GM23248 (cell line): ENCODE measurements at places on chromosomes 6 and 20.

GRCh38 chr20:44414346-44414714, 58.8 kb downstream of the HNF4A start:
- DNase-seq, result no peak

DNA sequence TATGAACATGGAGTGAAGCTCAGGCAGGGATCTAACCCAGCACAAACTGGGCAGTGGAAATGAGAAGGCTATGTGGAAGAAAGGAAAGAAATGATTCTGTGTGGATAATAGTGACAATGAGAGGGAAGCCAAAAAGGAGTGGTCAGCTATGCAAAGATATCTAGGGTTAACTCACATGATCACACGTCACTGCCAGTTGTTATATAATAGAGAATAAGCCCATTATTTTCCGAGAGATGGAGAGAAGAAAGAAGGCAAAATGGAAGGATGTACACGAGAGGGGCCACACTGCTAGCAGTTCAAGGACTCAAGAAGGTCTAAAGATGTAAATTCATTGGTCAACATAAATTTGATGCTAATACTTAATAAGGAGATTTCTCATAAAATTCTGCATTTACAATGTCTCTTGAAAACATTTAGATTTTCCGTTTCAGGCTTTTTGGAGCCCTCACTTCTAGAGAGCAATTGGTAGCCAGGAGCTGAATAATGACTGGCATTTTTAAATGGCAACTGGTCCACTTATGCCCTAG, 18.8 kb upstream of the RCAN2 start:
- no peak for DNase-seq

GRCh38 chr6:17032590-17032987, 69.3 kb upstream of the STMND1 start:
- DNase-seq, result peak; percentile 85

DNA sequence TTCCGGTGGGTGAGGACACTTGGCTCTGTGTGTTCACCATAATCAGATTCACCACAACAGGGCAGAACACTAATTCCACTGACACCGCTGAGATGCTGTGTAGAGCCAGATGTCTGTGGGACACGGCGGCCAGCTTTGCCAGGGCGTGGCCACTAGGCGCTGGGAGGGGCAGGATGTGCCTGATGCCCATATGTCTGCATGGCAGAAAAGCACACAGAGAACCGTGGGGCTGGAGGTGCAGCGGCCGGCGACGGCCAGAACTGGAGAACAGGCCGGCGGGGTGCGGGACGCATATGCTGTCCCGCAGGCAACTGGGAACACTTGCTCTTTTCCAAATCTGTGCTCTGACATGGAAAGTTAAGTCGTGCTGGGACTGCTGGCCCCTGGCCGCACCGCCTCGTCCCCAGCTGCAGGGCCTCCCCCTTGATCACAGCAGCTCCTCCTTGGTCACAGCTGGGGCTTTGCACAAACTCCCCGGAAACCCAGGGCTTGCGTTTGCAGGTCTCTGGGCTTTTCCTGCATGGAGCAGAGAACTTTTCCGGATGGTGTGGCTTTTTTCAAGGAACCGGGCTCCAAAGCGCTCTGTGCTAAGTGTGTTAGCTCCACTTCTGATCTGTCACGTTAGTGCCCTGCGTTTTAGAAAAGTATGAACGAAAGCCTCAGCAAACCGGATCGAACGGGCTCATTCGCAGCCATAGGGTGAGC, 31.1 kb downstream of the NTSR1 start:
- DNase-seq, result peak; percentile 69

- no peak for DNase-seq
Observed at GRCh38 chr20:45938727-45939438, 4.4 kb downstream of the PCIF1 start.

GRCh38 chr20:53918949-53919361, 151.4 kb downstream of the BCAS1 start:
- no peak for DNase-seq

GRCh38 chr20:22226849-22227700, 357.3 kb downstream of the FOXA2 start:
- DNase-seq, result peak; percentile 23

DNA sequence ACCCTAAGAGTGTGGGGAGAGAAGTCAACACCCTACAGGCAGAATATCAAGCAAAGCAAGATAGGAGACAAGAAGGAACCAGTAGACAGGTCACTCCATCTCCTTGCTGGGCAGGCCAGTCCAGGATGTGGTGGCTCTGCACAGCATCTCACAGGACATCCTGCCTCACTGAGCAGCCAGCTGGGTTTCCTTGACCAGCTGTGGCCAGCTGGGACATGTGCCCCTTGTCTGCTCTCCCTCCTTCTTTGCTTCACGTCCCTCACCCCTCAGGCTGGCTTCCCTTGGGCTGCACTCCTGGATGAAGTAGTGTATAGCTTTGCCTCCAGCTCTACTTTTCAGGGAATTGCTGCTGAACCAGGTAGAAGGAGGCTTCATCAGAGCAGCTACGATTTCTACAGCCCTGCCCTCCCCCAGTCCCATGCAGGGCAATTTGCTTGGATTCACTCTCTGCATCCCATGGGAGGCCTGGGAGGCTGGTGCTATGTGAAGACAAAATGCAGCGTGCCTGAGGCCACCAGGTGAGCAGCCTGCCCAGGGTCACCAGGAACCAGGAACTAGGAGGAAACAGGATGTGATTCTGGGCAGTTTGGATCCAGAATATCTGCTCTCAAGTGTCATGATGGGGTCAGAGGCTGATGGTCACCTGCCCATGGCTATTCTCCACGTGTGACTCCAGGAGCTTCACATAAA, 110.0 kb upstream of the PMEPA1 start:
- no peak for DNase-seq

DNA sequence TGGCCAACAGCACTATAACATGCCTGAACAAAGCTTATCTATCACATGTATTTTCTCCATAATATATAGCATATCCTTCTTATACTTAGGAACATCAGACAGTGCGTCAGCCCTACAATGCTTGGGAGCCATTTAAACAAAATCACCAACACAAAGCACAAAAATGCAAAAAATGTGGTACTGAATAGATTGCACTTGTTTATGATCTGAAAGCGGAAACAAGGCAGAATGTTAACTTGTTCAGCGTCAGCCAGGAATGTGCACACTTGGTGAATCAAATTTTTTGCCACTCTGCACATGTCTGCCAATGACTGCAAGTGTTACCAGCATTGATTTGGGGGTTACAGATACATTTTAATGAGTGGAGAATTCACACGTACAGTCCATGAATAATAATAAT, 14.8 kb downstream of the SLC35A1 start:
- no peak for DNase-seq

- DNase-seq, result no peak
Observed at GRCh38 chr6:109456111-109456583, 575 bp upstream of the MICAL1 start.

- DNase-seq, result no peak
Observed at GRCh38 chr6:136963259-136963658, 41.2 kb downstream of the SLC35D3 start.

DNA sequence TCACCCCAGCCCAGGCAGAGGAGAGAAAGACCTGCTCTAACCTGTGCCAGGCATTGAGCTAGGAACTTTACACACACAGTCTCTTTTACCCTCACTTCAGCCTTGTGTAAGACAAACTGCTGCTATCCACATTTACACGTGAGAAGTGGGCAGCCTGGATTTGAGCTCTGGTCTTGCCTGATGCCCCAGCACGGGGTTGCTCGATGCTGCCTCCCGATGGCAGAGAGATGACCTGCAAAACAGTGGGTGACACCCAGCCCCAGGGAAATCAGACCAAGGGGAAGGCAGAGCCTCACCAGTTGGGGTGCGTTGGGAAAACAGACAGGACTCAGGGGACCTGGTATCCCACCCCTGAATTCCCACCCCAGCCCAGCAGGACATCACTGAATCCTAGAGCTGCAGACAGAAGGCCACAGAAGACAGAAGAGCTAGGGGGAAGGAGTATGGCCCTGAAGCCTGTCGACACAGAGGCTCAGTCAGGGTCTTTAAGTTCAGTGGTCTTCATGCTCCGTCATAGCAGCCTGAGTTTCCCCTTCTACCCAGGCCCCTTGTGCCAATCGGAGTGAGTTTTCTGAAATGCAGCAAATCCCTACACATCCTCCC, 990 bp downstream of the BPI start:
- DNase-seq, result peak; percentile 65

DNA sequence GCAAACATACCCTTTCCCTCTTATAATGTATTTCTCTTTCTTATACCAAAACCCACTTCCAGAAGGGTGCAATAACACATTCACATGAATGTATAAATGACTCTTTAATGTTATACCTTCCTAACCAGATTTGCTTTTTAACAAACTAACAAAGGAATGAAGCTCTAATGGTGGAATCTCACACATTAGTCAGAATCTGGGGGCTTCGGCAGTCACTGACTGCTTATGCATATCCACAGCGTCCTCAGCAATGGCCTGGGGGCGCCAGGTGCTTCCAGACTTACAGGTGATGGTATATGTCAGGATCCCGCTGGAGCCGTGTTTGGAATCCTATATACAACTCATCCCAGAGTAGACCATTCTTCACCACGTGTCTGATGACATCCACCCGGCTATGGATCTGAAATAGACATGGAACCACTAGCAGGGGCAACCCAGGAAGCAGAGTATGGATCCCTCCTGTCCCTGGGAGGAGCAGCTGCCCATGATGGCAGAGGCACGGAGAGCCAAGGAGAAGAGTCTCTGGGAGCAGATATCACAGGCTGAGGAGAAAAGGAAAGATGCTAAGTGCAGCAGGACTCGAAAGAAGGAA, 150.8 kb upstream of the RIPOR2 start:
- DNase-seq, result no peak

DNA sequence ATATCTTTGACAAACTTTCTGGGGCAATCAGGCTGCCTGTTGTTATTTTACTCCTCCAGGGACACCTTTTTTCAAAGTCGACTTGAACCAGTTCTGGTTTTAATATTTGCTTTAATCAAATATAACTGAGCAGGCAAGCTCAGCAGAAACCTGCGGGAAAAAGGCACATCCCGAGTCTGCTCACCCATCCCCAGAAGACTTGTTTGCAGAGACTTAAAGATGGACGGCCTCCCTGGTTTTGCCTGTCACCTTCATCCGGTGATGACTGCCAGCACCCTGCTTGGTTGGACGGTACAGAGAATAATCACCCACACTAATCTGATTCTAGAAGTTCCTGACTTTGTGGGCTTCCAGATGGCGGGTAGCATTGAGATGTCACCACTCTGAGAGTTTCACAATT, 36.8 kb downstream of the PPP1R3G start:
- DNase-seq, result no peak

DNA sequence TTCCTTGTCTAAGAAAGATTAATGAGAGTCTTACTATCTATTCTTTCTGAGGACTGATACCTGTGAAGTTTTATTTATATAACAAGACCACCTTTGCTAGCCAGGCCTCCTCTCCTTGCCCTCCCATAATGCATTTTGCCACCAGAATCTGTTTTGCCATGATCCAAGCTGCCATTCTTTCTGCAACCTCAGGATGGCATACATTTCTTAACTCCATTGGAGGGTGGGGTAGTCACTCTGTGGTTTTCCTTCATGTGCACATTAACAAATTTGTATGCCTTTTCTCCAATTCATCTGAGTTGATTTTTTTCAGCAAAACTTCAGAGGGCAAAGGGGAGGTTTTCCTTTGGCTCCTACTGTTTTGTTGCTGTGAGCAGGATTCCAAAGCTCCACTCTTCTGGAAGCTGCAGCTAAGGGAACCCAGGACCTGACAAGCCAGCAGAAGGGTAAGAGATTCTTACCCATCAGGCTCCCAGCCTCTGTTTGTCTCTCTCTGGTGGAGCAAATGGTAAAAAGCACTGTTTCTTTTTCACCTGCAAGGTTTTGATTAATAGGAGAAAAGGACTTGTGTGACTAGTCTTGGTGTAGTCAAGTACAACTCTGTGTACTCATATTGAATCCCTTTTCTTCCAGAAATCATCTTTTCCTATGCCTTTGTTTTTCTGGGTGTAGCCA, 26.2 kb upstream of the ENPP4 start:
- peak; percentile 14 for DNase-seq

- peak; percentile 74 for DNase-seq
Observed at GRCh38 chr6:160041608-160042007, 72.7 kb downstream of the IGF2R start.

GRCh38 chr6:93423542-93423941, 4.2 kb upstream of the EPHA7 start:
- DNase-seq, result peak; percentile 20
